ENCODE measurements at places on chromosomes 3 and 15.

DNA sequence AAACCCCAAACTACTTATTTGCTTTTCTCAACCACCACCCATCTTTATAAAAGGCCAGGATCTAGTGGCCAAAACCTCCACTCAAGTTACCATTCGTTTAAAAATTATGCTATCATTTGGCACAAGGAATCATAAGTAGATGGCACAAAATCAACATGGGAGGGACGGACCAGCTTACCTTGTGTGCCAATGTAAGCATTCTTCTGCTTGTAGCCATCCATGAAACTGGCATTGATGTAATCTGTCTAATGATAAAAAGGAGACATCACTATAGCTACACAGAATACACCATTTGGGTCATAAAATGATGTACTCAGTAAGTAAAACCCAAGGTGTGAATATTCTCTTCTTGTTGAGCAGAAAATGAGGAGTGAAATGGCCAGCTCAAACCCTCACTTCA is 28.2 kb upstream of the SIN3A start:
- no peak for DNase-seq

- peak; percentile 57 for DNase-seq
Measured at GRCh38 chr15:99104788-99105513, at the start of gene SYNM. TSS of gene SYNM (plus strand) at chr15:99105080. CDS start at chr15:99105200, 120 bp downstream.

DNA sequence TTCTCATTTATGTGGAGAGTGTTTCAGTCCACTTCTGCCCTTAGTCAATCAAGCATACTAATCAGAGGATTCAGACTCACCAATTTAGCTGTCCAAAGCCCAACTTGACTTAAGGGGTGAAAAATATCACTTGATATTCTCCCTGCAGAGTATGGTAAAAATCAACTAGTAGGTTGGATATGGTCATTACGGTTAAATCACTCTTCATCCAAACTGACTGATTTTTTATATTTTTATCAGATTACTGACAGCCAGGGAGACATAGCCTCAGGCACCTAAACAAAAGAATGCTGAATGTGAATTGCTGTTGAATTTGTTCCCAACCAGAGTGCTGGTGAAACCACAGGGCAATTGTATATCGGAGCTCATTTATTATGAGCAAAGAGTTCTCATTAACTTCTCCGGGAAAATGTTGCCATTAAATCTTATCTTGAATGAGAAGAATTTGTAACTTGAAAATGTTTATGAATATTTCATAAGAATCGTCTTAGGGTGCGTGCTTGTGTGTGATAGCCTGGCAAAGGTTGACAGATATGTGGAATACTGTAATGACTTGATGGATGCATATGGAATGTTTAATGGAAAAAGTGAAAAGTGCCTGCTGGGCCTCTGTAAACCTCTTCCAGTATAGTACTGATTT is 411.2 kb downstream of the NAALADL2 start:
- peak; percentile 60 for DNase-seq

GRCh38 chr15:25691544-25692430 is 171.3 kb downstream of the ATP10A start:
- no peak for DNase-seq

GRCh38 chr3:76943058-76943457 is 96.8 kb upstream of the ROBO2 start:
- no peak for DNase-seq

DNA sequence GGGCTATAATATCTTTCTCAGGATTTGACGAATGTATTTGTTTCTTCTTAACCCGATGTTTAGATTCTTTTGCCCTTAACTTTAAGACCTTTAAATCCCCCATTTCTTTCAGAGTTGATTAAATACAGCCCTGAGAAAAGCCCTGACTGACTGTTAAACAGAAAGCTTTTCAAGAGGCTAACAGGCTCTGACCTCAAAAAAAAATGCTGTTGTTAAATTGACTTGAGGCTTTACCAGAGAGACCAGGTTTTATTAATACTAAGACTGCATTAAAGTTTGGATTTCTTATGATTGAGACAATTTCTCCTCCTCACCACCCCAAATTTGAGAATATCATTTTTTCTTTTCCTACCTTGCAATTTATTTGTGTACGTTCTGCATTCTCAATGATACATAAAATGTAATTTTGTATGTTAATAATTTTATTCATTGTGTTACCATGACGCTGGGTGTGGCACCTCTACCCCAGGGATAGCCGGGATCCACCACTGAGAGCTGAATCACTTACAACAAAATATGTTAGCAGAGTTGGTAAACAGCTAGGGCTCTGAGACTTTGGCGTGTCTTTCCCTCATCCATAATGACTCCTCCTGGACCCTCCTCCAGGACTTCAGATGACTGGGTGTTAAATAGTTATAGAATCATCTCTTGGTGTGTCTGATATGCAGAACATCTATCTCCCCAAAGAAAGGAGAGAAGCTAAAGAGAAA is 753.5 kb downstream of the NAALADL2 start:
- DNase-seq, result no peak

DNA sequence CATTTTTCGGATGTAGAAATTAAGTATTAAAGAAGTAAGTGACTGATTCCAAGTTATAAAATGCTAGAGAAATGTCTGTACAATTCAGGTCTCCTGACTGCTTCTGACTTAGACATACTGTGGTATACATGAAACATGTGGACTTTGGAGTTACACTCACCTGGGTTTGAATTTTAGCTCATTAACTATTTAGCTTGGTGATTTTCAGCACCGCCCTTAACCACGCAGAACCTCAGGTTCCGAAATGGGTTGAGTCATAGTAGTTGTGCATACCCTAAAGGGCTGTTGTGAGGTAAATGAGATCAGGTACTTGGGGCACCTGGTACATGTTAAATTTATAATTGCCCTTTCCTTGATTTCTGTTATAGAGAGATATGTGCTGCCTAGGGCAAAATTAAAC is 32.9 kb upstream of the UTS2B start:
- DNase-seq, result no peak

- DNase-seq, result no peak
Measured at GRCh38 chr3:108472001-108472591, 38.3 kb downstream of the MYH15 start.

GRCh38 chr3:126338790-126339288 is 18.4 kb downstream of the KLF15 start:
- DNase-seq, result no peak

GRCh38 chr15:67762610-67763368 is 62.5 kb upstream of the SKOR1 start:
- no peak for DNase-seq

GRCh38 chr15:33888176-33888575 is 80.1 kb upstream of the CHRM5 start:
- DNase-seq, result no peak

GRCh38 chr3:187210091-187210490 is 12.8 kb downstream of the RTP1 start:
- DNase-seq, result no peak
